ENCODE measurements at places on chromosomes 11 and 22.

- DNase-seq: no peak
Measured at GRCh38 chr11:75635066-75635862, 33.6 kb downstream of the MAP6 start.

DNA sequence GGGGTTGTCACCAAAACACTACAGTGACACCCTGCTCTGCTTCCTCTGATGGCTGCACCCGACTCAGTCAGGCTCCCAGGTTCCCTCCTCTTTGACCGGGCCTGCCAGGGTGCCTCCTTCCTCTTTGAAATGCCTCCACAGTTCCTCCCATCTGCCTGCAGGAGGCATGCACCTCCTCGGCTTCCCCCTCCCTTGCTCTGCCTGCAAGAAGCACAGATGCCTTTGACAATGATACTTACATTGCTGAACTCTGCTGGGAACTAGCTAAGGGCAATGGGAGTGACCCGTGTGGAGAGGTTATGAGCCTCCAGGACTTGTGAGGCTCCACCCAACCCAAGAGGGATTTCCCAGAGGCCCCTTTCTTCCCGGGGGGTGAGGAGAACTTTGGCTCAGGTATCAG, 674.1 kb downstream of the OPCML start:
- DNase-seq: no peak

- no peak for DNase-seq
Measured at GRCh38 chr22:43205261-43205691, 18.3 kb upstream of the TTLL12 start.

GRCh38 chr11:26719998-26720397, 1.9 kb downstream of the SLC5A12 start:
- no peak for DNase-seq

GRCh38 chr11:11937957-11938356, 70.5 kb downstream of the DKK3 start:
- no peak for DNase-seq

DNA sequence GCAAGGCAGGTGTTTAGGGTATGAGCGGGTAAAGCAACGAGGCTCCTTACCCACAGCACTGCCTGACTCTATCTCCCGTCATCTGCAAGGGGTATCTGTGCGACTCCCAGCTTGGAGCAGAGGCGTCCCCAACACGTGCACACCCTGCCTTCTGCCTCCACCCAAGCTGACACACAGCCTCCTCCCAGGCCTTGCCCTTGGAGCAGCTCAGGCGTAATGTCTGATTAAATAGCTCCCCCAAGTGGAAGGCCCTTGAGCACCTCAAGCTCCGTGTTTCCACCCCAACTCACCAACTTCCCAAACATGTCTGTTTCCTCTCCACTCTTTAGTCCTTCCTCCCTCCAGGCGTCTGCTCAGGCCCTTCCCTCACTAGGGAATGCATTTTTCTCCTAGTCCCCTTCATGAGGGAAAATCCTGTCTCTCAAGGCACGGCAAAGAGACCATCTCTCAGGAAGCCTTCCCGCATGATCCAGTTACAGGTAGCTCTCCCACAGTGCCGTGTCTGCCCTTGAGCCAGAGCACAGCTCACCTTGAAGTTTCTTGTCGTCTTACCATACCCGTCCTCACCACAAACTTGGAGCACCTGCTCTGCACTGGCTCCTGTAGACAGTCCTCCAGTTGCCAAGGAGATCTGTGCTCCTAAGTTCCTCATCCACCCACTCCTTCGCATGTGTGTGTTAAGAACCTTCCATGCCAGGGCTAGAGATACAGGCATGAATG, 15.8 kb downstream of the CYB5R2 start:
- no peak for DNase-seq

DNA sequence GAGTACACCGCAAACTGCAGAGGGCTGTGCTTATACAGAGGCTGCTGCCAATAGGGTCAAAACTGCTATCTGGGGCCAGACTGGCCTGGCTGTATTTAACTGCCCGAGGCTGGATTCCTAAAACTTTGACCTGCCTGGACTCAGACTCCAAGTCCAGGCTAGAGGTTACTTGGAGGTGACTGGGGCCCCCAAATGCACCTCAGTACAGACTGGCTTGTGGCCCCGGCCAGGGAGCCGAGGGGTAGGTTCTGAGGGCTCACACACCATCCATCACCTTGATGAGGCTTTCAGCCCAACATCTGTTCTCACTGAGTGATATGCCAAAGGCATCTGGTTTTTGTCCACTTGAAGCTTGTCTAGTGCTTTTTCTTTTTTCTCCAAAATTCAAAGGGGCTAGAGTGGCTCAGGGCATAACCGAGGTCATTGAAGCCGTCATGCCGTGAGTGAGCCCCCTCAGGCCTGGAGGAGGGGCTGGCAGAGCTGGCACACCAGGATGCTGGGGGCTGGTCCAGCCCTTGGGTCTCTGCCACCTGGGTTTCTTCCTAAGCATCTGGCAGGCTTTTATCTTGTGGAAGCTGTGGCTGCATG, 52.4 kb upstream of the TTLL12 start:
- no peak for DNase-seq

GRCh38 chr11:81916451-81916850, 817.2 kb downstream of the FAM181B start:
- DNase-seq: no peak

DNA sequence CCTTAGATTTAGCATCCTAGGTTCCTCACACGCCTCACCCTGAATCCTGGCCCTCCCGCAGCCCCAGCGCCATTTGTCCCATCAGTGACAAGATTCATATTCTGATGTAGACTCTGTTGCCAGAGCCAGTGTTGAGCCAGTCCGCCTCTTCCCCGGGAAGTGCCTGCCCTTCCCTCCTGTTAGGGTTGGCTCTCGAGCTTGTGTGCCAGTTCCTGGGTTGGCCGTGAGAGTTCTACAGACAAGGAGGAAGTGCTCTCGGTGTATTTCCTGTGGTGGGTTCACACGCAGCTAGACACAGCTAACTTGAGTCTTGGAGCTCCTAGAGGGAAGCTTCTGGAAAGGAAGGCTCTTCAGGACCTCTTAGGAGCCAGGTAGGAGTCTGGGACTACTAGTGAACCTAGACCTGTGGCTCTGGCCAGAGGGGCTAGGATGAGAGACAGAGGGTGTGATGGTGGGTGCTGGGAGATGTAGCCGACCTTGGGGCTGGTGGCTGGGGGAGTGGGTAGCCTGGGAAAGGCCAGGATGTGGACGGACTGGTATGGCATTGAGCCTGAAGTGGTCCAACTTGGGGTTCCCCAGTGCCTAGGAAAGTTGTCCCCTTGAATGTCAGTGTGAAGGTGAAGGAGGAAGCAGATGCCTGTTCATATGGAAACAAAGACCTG, at the start of gene IL18BP:
Gene IL18BP, plus strand, starts transcription at position 261 of the 662 bp plus-strand sequence. CDS start 1,076 bp downstream, outside the sequence.
- no peak for DNase-seq

GRCh38 chr11:13260201-13260962, 17.2 kb upstream of the BMAL1 start:
- DNase-seq: no peak

DNA sequence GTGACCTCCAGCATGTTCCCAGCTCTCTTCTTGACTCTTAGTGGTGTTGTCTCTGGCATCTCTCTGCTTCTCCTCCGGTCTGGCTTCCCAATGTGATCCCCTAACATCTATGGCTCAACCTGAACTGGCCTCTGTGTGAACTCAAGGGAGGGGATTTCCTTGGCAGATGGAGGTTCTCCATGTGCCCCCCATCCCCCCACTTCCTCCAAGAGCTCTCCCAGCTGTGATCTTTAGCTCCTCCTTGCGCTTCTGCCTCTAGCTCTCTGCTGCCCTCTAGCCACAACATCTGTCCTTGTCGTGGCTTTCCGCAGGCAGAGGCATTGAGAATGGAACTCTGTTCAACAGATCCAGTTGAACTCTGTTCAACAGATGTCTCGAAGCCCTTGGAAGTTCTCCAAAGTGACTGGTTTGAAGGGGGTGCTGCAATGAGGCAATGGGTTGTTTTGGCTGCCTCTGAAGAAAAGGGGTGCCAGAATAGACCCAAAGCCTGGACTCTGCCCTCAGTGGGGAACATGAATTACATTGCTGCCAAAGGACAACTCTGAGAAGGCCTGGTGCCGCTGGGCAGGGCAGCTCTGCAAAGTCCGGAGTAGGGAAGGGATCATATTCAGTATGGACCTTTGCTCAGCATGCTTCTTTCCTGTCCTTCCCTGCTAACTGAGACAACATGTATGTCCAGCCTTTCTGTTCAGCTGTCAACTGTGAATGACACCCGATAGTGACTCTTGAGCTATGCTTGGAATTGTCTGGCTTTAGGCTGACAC, 61.9 kb downstream of the ADM start:
- no peak for DNase-seq

DNA sequence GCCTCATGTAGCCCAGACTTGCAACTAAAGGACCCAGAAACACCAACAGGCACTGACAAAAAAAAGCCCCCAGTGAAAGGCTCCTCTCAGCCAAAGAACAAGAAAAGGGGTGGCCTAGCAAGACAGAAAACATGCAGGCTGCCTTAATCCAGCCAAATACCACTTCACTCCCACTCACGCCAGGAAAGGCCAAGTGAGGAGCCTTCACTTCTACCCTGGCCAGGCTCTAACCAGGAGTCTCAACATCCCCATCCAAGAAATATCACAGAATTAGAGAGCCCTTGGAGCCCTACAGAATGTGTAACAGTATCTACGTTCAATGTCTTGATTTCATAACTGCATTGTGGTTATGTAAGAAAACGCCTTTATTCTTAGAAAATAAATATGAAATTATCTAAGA, 149.0 kb downstream of the APOL5 start:
- DNase-seq: no peak

- DNase-seq: no peak
Measured at GRCh38 chr22:48224332-48224731, 1461.9 kb downstream of the TBC1D22A start.

DNA sequence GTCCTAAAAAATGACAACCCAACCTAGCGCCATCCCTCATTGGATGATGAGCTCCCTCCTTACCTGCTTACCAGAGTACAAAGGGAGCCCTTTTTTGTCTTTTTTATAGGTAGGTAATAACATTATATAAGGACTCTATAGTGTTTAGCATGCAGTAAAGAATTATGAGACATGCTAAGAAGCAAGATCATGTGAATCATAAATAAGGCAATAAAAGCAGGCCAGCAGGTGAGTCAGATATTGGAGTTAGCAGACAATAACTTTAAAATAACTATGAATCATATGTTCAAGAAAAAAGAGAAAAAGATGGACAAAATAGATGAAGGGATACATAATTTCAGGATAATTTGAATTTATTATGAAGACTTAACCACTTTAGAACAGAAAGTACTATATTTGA, 81.5 kb downstream of the GRK3 start:
- no peak for DNase-seq

Measured in NCI-H1436 treated with DMSO at 0.1 percent for 48 hours (cell line).